A549 treated with RU486 at 1 μM for 4 hours (cell line): ENCODE measurements at places on chromosomes 5 and 9. TPM values are rescaled to one million over a fixed set of nuclear protein-coding genes. Genes with fewer than 3 reads are reported as not detected.

WDR31 gene
- 0.88 to 1.3 TPM (median 1.2 TPM) in 5 replicates for total RNA-seq

TMOD1 gene
- 2.3 to 3.3 TPM (median 2.6 TPM) in 5 replicates for total RNA-seq

AMBP gene
- 5.9 to 8.9 TPM (median 7.7 TPM) in 5 replicates for total RNA-seq

LCN6 gene
- total RNA-seq: not detected in 5 replicates

CCL28 gene
- total RNA-seq: 0.09 to 0.21 TPM (median 0.19 TPM) in 3 of 5 replicates, not detected in the others

STPG3 gene
- not detected in 5 replicates for total RNA-seq

SLC46A2 gene
- total RNA-seq: not detected in 5 replicates
